ENCODE measurements at places on chromosomes 4 and X. TPM values are rescaled to one million over a fixed set of nuclear protein-coding genes. Genes with fewer than 3 reads are reported as not detected.
A peak's percentile ranks its signal among the peaks of the same experiment; 100 is the strongest.

MAGEA11 gene
- not detected for polyA plus RNA-seq

DNA sequence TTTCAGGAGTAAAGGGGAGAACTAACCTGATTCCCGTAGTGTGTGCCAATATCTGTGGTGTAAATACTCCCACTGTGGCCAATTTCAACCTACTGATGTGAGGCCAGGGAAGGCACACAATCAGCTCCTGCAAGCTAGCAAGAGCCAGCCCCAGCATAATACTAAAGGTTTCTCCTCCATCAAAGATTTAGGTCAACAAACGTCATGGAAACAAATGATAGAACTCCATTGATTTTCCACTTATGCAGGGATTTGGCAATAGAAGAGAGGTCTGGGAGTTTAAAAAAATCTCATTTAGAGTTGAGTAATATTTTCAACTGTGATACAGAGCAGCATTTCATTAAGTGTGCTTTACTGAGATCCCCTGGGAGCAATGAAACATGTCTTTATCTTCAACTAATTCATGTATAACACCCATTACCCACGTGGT, 15.8 kb upstream of the VEGFD start:
- no peak for DNase-seq

HSFX2 gene
- polyA plus RNA-seq: not detected

CCDC160 gene
- polyA plus RNA-seq: 0.06 TPM

FAM47A gene
- polyA plus RNA-seq: not detected

GRIPAP1 gene
- polyA plus RNA-seq: 24.3 TPM

- no peak for DNase-seq
Observed at GRCh38 chr4:77127215-77127614, 29.8 kb upstream of the CCNG2 start.

DNA sequence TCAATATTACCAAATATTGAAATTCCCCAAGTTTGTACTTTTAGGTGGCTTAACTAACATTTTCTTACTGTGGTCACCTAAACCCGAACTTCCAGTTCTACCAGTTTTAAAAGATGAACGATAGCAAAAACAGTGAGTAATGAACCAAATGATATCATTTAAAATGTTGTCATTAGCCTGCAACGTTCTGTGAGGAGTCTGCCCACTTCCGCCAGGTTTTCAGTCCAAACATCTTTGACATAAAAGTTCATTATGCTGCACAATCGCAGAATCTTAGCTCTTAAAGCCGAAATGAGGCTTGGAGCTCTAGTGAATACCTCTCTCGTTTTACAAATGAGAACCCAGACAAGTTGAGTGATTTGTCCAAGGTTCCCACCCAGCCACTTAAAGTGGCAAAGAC, 762 bp downstream of the PIGA start:
- DNase-seq: no peak

DNA sequence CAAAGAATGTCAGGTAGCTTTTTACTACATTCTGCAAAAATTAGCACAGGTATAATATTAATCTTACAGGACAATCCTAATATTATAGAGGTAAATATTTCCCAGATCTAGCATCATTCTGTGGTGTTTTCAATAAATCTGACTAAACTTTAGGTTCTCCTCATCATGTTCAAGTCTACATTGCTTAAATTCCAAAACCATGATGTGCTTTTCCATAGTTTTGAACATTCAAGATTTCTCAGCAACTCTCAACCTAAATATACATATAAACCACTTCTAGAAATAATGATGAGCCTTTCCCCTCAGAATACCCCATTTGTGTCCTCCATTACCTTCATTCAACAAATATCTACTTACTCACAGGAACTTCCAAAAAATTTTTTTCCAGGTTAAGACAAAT, 23.1 kb downstream of the EIF4E start:
- DNase-seq: no peak

ALAS2 gene
- polyA plus RNA-seq: not detected

SHROOM2 gene
- 9.9 TPM for polyA plus RNA-seq

GRCh38 chr4:13985837-13986236, 358.3 kb upstream of the BOD1L1 start:
- no peak for DNase-seq

GRCh38 chr4:129839687-129840086, 743.7 kb downstream of the C4orf33 start:
- no peak for DNase-seq

SASH3 gene
- not detected for polyA plus RNA-seq

DNA sequence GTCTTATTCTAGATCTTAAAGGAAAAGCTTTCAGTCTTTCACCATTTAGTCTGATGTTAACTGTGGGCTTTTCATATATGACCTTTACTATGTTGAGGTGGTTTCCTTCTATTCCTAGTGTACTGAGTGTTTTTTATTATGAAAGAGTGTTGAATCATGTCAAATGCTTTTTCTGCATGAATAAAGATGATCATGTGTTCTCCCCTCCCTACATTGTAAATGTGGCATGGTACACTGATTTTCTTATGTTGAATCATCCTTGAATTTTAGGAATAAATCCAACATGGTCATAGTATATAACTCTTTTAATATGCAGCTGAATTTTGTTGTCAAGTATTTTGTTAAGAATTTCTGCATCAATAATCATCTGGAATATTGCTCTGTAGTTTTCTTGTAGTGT, 4.3 kb downstream of the CLGN start:
- no peak for DNase-seq

DNA sequence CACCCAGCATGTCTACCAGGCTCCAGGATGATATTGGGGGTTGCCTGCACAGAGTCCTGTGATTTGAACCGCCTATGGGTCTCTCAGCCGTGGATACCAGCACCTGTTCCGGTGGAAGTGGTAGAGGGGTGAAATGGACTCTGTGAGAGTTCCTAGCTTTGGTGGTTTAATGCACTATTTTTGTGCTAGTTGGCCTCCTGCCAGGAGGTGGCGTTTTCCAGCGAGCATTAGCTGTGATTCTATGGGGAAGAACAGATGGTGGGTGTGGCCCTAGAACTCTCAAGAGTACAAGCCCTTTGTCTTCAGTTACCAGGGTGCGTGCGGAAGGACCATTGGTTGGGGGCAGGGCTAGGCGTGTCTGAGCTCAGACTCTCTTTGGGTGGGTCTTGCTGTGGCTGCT, 316.9 kb upstream of the AMOT start:
- DNase-seq: no peak

TBX22 gene
- polyA plus RNA-seq: not detected

GLOD5 gene
- polyA plus RNA-seq: not detected

DNA sequence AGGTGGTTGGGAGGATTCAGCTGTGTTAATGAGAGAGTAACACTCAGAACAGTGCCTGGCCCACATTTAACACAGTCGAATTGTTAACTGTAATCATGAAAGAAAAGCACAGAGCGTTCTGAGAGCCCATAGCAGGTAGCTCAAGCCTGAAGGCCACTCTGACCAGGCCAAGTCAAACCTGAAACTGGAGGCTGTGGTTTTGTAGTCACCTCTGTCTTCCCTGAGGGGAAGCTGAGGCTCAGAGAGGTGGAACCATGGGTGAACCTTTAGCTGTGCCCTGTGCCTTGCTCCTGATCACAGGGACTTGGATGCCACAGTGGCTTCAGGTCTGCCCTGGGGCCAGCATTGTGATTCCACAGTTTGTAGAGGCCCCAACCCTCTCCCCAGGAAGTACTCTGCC, 16.6 kb upstream of the UBA1 start:
- DNase-seq: no peak

BLOC1S4 gene
- 15.4 TPM for polyA plus RNA-seq

CRMP1 gene
- polyA plus RNA-seq: 6.2 TPM

- no peak for DNase-seq
Observed at GRCh38 chr4:189445613-189446012, 495.1 kb upstream of the FRG1 start.

DNA sequence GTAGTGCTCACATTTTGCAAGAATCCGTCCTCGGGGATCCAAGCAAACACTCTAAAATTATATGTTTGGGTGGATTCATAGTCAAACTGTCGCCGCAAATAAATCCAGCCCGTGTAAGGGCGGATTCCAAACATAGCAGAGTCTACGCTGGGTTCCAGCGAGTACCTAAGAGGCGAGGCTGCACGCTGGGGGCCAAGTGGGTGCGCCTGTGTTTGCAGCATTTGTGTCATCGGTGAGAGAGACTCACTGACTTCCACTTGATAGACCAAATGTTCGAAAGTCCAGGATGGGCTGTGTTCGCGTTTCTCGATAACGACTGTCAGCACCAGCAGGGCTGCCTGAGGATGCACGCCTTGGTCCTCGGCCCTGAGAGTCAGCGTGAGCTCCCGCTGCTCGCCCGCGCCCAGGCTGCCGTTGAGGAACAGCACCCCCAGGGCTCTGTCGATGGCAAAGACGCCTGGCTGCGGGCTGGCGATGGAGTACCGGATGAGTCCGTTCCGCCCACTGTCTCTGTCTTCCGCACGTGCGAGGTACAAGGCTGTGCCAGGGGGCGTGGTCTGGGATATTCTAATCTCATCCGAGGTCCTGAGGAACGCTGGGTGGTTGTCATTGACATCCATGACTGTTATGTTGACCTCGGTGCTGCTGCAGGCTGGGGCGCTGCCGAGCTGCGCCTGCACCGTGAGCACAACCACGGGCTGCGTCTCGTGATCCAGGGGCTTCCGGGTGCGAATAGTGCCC, 158.7 kb downstream of the DCHS2 start:
- no peak for DNase-seq

KCNIP4 gene
- polyA plus RNA-seq: not detected

GRCh38 chr4:83510442-83510841, 25.5 kb upstream of the GPAT3 start:
- no peak for DNase-seq

- DNase-seq: no peak
Observed at GRCh38 chr4:189090174-189090814, 850.4 kb upstream of the FRG1 start.

DNA sequence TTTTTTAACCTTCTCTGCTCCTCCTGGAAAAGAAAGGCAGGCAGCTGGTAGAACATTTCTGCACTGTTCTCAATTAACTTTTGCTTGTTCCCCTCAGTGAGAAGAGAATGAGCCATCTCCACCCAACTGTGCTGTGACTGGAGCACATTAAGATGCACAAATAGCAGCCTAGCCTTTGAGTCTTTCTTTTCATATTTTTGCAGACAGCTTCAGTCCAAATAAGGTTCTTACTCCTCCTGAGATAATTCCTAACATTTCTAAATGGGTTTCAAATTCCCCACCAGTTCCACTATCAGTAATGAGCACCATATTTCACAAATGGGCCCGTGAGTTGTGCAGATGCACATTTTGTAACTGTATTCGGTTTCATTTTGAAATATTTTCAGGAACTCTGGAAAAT, 118.6 kb downstream of the SPCS3 start:
- no peak for DNase-seq

GRCh38 chr4:139736274-139736660, 70.6 kb downstream of the MGST2 start:
- no peak for DNase-seq

GRCh38 chrX:26253526-26253925, 37.6 kb downstream of the MAGEB5 start:
- DNase-seq: no peak

- DNase-seq: no peak
Observed at GRCh38 chr4:96154676-96155075, 314.8 kb downstream of the PDHA2 start.

GRCh38 chr4:82839624-82840023, 41.0 kb upstream of the SCD5 start:
- DNase-seq: no peak

- DNase-seq: no peak
Observed at GRCh38 chrX:145881175-145881995, 63.8 kb downstream of the SLITRK2 start.

DNA sequence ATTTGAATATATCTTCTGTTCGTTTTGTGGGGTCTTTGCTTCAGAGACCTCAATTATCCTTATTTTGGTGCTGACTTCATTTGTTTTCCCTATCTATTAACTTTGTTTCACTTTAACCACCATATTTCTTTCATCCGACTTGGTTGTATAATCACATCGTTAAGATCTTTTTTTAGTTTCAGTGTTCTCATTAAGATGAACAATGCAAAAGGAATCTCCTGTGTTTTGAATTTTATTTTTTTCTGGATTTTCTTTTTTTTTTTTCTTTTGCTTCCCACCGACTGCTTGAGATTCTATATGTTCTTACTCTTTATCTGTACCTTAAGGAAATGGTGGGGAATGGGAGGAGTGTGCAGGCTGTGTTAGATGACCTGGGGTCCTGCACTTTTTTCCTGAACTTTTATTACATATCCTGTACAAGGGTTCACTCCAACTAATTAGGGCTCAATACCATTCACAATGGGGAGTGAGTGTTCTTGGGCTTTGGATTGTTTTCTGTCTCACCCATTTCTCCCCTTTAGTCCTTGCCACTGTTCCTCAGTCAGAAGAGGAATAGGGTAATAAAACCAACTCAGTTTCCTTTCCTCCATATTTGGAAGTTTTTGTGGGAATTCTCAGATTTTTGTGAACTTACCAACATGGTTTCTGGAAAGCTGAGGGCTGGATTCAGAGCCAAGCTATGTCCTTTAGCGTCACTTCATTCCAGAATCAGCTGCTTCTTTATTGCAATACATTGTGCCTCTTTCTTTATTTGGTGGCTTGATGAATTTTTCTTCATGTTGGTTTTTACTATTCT, 43.2 kb upstream of the BMPR1B start:
- DNase-seq: peak; percentile 4

DNA sequence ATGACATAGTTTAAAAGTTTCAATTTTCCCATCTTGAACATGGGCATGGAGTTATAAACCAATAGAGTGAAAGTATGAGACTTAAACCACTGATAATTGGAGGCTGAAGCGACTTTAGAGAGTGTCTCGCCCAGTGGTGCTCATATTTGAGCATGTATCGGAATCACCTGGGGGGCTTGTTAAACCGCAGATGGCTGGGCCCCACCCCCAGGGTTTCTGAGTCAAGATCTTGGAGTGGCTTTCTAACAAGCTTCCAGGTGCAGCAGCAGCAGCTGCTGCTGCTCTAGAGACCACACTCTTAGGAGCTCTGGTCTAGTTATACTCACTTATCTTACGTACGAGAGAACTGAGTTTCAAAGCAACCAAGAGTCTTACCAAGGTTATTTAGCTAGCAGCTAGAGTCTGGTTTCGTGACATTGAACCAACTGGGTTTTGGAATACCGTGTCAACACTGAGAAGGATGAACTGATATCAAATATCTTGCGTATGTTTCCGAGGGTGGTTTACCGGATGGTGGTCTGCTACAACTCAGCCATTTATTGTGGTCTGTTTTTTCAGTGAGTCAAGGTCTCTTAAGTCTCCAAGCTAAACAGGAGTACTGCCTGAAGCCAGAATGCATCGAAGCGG, 5.9 kb downstream of the PHEX start:
- DNase-seq: no peak

DNA sequence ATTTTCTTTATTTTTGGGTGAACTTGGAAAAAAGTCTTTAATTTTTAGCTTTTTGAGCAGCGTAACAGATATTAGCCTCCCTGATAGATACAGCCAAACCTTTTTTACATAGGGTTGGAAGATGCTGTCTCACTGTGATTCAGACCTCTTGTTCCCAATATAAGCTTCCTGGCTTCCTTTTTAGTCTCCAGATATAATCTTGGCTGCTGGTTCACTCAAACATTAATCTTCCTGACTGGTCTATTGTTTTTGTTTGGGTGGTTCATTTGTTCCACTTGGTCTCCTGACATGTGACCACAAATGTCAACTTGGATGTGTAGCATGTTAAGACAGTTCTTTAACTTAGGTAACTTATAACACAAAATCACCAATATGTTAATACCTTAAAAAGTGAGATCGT, 23.0 kb downstream of the RPA4 start:
- DNase-seq: no peak

- no peak for DNase-seq
Observed at GRCh38 chr4:174036576-174036975, 246.9 kb downstream of the FBXO8 start.
